Stimulated activated CD4-positive, alpha-beta T cell treated with anti-CD3 and anti-CD28 coated beads, TNF-alpha, amount 100 ng/mL, for 1 hour (primary cell): ENCODE measurements at places on chromosomes 2 and 18.

DNA sequence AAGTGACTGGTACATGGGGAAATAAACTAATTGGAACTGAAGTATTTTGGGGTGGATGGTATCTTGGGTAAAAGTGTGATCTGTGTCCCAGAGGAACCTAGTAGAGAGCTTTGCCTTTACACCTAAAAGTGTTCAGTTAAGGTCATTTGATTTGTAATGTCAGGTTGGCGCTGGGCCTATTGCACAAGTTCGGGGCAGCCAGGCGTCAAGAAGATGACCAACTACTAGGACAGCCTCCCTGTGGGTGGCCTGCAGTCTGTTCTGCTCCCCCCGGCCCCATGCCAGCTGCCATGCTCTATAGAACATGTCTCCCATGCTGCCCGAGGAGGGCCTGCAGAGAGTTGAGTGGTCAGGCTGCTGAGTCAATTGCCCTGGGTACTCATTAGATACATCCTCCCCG is 10.1 kb downstream of the RRM2 start:
- DNase-seq, result no peak

- DNase-seq, result no peak
Observed at GRCh38 chr2:29255004-29255403, 139.8 kb downstream of the CLIP4 start.

DNA sequence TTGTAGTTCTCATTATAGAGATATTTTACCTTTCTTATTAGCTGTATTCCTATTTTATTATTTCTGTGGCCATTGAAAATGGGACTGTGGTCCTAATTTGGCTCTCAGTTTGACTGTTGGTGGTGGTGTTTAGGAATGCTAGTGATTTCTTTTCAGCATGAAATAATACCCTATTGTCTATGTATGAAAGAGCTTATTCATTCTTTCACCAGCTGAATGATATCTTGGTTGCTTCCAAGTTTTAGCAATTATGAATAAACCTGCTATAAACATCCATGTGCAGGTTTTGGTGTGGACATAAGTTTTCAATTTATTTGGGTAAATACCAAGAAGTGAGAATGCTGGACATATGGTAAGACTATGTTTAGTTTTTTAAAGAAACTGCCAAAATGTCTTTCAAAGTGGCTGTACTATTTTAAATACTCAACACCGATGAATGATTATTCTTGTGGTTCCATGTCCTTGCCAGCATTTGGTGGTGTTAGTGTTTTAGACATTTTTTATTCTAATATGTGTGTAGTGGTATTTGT is 501.6 kb upstream of the GYPC start:
- DNase-seq, result no peak

DNA sequence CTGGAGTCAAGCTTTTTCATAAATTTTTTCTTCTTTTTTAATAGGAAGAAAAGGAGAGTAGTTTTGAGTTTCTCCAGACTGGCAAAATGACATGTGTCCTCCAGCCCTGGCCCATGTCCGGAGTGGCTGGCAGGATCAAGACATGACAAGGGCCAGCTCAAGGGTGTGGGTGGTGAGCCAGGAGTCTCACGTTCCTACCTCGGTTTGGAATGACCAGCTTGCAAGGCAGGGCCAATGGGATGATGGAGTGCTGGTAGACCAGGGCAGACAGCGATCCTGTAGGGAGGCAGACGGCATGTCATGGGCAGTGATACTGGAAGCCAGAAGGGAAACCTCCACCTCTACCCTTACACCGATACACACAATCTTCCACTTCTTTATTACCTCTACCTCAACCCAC is 190.6 kb downstream of the TNS1 start:
- DNase-seq, result no peak

- DNase-seq, result no peak
Observed at GRCh38 chr18:12420821-12421421, 13.2 kb downstream of the PRELID3A start.

GRCh38 chr18:57792631-57793301 is 10.3 kb downstream of the ATP8B1 start:
- DNase-seq, result no peak

DNA sequence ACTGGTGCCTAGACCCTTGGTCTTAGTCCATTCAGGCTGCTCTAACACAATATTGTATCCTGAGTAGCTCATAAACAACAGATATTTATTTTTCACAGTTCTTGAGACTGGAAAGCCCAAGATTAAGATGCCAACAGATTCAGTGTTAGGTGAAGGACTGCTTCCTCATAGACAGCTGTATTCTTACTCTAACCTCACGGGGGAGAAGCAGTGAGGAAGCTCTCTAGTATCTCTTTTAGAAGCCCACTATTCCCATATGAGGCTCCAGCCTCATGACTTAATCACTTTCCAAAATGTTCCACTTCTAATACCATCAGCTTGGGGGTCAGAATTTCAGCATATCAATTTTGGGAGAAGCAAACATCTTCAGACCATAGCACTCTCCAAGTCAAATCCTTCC is 833.4 kb downstream of the LRRTM4 start:
- DNase-seq, result no peak
